ENCODE measurements at places on chromosomes 5 and 9.
A peak's percentile ranks its signal among the peaks of the same experiment; 100 is the strongest.

DNA sequence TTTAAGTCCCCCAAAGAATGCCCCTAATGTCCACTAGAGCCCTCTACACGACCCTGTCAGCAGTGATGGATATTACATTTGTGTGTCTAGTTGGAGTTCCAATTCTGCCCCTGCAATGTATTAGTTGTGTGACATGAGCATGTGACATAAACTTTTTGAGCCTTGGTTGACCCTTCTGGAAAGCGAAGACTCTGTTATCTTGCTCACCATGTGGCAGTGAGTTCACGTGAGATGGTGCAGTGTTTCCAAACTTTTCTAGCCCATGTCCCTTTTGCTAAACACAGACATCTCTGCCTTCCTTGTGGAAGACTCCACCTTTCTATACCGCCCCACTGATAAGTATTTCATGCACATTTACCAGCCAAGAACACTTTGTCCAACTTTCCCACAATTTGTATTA, 87.0 kb upstream of the BOD1 start:
- DNase-seq: no peak

GRCh38 chr9:74736646-74737045, 151.1 kb downstream of the TRPM6 start:
- DNase-seq: no peak

GRCh38 chr5:95669985-95670384, 12.8 kb downstream of the SPATA9 start:
- no peak for DNase-seq

- DNase-seq: no peak
Observed at GRCh38 chr9:138045541-138046490, 168.2 kb downstream of the CACNA1B start.

DNA sequence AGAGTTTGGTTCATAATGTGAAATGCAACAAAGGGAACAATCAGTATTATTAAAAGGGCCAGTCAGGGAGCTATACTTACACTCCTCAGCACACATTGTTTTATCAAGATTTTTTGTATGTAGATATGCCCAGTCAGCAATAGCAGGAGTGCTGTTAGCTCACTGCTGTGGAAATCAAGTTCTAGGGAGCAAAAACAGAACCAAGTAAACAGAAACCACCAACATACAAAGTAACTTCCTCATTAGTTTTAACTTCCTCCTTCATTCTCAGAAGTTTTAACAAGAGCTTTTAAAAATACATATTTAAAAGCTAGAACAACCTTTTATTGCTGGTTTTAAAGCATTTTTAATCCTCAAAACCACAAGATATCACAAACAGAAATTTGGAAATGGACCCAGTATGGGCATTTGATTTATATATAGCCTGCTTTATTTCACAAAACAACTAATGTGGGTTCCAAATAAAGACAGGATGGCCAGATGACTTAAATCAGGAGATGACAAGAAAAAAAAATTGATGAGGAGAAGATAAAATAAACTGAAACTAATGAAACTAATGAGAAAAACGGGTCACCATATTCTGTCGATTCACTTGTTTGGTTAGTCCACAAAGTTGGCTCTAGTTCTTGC, 178.5 kb downstream of the ADAMTS12 start:
- no peak for DNase-seq

DNA sequence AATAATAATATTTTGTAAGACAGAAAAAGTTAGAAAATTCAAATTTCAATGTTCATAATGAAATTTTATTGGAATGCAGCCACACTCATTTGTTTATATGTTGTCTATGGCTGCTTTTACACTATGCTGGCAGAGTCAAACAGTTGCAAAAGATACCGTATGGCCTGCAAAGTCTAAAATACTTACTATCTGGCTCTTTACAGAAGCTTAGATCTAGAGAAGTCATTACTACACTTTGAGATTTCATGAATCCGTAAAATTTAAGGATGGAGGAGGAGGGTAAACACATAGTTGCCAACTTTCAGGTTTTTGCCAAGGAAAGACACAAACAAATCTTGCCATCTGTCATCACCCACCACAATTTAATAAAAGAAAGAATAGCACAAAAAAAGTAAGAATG, 25.1 kb upstream of the PCSK1 start:
- no peak for DNase-seq

GRCh38 chr5:91266184-91266705, 116.9 kb downstream of the ARRDC3 start:
- DNase-seq: no peak

GRCh38 chr9:8095672-8096086, 296.1 kb upstream of the DMAC1 start:
- DNase-seq: no peak

DNA sequence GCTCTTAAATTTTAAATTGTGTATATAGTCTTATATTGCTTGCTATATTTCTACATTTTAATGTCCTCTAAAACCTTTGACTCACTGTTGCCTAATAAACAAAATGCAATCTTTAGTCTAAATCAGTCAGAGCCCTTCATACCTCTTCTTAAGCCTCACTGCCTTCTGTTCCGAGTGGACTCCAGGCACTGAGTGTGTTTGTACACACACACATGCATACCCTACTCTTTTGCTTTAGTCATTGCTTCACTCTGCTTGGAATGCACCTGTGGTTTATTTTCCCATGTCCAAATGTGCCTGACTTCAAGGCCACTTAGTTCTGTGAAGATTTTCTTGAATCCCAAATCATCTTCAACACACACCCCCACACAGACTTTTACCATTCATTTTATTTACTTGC, 60.9 kb downstream of the SLC12A2 start:
- no peak for DNase-seq

DNA sequence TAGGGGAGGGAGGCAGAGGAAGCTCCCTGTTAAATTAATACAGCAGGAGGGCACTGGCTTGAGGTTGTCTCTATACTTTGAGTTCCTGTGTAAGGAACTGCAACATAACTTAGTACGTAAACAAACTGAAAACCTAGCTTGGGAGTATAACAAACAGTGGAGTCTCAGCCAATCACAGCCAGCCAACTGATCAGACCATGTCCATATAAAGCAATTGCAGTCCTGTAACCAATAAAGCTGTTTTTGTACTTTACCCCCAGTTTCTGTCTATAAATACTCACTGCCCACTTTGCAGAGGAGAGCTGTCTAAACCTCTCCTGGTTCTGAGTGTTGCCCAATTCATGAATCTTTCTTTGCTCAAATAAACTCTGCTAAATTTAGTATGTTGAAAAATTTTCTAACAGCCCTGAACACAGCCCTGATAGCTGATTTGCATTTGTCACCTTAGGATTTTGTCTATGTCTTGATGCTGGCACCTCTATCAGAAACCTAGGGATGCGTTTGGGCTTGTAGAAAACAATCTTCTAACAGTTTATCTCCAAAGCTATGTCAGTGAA, 39.9 kb downstream of the GDNF start:
- no peak for DNase-seq

GRCh38 chr5:35046774-35047173, 975 bp downstream of the AGXT2 start:
- peak; percentile 74 for DNase-seq

DNA sequence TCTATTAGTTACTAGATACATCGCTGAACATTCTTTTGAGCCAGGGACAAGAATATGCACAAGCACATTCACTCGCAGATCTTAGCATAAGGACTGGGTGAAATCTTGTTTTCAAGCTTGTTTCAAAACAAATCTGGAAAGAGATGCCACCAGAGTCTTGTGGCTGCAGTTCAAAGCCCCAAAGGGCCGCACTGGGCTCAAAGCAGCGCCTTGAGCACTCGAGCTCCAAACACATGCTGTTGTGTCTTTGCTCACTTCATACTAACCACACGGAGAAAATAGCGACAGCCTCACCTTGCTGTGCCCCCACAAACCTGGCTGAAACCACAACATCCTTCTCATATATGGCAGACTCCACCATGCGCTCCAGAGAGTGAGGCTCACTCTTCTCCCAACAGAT, 34.2 kb upstream of the IL7R start:
- DNase-seq: no peak

- DNase-seq: no peak
Observed at GRCh38 chr9:15248621-15249020, 58.4 kb downstream of the TTC39B start.

GRCh38 chr5:14237317-14238086, 94.4 kb downstream of the TRIO start:
- DNase-seq: no peak

GRCh38 chr9:9215050-9215449, 1397.8 kb downstream of the PTPRD start:
- no peak for DNase-seq

- no peak for DNase-seq
Observed at GRCh38 chr5:45507178-45507577, 189.0 kb downstream of the HCN1 start.

DNA sequence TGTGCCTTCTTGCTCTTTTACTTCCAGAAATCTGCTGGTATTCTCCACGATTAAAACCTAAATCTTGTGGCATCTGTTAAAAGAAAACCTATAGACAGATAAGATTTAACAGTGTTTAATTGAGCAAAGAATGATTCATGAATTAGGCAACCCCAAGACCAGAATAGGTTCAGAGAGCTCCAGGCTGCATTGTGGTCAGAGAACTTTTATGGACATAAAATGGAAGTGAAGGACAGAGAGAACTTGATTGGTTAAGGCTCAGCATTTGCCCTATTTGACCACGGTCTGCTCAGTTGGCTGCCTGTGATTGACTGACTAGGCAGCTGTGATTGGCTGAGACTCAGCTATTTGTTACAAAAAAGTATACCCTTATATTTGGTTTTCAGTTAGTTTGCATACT, 10.4 kb upstream of the SLC36A2 start:
- DNase-seq: no peak

DNA sequence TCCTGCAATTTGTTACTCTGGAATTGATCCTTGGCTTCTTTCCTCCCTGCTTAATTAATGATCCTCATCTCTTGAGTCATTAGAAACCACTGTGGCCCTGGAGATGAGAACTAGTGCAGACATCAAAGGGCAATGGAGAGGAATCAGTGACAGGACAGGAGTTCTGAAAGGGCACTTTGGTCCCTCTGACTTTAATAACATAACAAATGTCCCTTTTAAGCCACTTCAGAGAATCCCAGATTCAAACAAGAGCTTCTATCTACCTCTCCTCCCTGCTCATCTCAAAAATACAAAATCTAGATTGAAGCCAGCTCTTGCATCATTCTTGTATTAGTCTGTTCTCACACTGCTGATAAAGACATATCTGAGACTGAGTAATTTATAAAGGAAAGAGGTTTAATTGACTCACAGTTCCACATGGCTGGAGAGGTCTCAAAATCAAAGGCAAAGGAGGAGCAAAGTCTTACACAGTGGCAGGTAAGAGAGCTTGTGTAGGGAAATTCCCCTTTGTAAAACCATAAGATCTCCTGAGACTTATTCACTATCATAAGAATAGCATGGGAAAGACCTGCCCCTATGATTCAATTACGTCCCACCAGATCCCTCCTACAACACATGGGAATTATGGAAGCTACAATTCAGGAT, 139.1 kb downstream of the PLPPR1 start:
- no peak for DNase-seq

GRCh38 chr5:113989913-113990305, 372.0 kb upstream of the KCNN2 start:
- DNase-seq: no peak

- DNase-seq: no peak
Observed at GRCh38 chr9:90147426-90147825, 495.2 kb downstream of the DIRAS2 start.

GRCh38 chr5:136192015-136192525, 892 bp downstream of the SMIM32 start:
- no peak for DNase-seq

- DNase-seq: no peak
Observed at GRCh38 chr5:40915341-40915926, 6.1 kb downstream of the C7 start.

DNA sequence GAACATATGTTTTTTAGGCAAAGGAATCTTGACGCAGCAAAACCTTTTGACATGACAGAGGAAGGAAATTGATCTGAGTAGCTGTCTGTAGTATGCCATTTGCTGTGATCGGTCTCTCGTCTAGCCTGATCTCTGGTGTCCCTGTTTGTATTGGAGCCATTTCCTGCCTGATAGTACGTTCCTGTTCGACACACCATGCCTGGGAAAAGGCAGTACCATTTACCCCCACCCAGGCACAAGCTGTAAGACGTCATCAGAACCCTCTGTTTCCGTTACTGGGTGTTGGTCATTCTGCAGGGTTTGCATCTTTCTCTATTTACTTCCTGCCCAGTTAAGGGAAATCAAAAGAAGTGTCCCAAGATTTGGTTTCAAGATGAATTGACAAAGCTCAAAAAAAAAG, 129.7 kb downstream of the CEMIP2 start:
- DNase-seq: no peak

- DNase-seq: peak; percentile 69
Observed at GRCh38 chr9:28051559-28052503, 478.6 kb upstream of the C9orf72 start.

- DNase-seq: no peak
Observed at GRCh38 chr9:77018969-77019235, 553 bp upstream of the FOXB2 start.

DNA sequence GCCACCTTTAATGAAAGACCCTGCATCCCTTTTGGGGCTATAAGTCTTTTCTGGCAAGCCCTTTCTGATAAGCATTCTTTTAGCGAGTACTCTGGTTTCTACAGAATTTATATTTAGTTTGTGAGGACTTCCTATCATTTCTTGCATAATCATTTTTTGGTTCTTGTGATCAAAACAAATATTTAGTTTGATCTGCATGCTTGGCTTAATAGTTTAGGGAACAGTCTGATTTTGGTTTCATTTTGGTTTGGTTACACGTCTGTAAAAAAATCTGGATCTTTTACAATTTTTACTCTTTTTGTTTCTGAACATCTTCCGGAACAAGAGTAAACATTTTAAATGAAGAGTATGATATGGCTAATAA, 1074.4 kb downstream of the CDH9 start:
- no peak for DNase-seq

GRCh38 chr5:41413074-41413473, 97.3 kb downstream of the PLCXD3 start:
- DNase-seq: no peak

DNA sequence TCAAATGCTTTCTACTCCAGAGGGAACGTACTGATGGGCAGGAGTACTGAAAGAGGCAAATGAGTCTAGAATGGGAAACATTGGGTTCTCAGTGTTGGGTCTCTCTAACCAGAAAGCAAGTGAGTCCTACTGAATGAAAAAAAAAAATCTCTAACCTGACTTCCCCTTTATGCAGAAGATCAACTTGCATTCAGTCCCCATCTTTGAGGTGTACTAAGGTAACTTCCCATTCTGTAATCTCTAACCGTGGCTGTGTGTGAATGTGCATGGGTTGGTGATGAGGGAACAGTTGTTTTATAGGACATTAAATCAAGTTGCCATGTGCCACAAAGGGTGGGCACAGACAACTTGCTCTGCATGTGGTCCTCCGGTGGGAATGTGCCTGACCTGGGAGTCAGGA, 264.6 kb upstream of the CLINT1 start:
- DNase-seq: no peak

GRCh38 chr9:131677444-131678180, 62.3 kb downstream of the RAPGEF1 start:
- DNase-seq: peak; percentile 21

DNA sequence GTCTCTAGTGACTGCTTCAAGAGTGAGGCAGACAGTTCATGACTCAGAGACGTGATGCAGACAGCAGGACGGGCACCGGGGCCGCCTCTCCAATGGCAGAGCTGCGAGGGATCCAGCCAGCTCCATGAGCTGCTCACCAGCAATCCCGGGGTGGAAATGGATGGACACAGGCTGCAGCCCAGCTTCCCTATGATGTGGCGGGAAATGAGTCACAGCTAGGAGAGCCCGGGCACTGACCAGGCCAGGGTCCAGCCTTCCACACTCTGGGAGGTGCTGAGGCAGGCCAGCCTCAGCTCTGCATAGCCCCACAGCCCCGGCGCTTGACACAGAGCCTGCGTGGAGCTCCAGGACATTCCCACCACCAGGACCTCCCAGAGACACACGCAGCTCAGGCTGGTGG, 244.8 kb upstream of the IRX2 start:
- no peak for DNase-seq
